Amniotic epithelial cell (primary cell): ENCODE measurements at places on chromosomes 12 and 14.

- no peak for DNase-seq
These were observed 36.0 kb downstream of the SPTLC2 start for GRCh38 chr14:77580477-77580876.

DNA sequence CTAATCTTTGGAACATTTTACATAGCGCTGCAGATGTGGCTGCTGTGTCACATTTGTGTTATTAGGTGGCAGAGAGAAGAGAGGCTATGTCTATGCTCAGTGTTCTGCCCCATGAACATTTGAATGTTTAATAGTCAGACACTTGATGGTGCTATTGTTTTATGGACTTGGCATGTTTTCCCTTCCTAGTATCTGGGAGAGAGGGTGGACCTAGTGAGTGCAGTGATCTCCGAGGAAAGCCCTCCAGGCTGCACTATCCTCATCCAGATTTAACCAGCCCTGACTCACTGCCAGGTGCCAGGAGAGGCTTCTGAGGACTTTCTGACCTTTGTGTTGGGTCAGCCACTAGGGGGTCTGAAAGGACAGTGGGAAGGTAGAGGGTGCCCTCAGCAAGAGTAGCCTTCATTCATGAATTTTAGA is 24.3 kb downstream of the ZFC3H1 start:
- peak; percentile 15 for DNase-seq

DNA sequence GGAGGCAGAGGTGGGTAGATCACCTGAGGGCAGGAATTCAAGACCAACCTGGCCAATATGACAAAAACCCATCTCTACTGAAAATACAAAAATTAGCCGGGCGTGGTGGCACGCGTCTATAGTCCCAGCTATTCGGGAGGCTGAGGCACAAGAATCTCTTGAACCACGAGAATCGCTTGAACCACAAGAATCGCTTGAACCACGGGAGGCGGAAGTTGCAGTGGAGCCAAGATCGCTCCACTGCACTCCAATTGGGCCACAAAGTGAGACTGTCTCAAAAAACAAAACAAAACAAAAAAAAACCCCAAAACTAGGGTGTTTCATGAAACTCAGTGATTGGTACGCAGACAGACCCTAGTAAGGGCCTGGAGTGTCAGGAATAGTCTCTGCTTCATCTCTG is 6.4 kb upstream of the ARF6 start:
- no peak for DNase-seq

DNA sequence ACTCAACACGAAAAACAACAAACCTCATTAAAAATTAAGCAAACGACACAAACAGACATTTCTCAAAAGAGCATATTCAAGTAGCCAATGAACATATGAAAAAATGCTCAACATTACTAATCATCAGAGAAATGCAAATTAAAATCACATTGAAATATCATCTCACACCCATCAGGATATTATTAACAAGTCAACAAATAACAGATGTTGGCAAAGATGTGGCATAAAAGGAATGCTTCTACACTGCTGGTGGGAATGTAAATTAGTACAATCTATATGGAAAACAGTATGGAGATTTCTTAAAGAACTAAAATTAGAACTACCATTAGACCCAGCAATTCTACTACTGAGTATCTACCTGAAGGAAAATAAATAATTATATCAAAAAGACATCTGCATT is 182.2 kb downstream of the KITLG start:
- DNase-seq: no peak

DNA sequence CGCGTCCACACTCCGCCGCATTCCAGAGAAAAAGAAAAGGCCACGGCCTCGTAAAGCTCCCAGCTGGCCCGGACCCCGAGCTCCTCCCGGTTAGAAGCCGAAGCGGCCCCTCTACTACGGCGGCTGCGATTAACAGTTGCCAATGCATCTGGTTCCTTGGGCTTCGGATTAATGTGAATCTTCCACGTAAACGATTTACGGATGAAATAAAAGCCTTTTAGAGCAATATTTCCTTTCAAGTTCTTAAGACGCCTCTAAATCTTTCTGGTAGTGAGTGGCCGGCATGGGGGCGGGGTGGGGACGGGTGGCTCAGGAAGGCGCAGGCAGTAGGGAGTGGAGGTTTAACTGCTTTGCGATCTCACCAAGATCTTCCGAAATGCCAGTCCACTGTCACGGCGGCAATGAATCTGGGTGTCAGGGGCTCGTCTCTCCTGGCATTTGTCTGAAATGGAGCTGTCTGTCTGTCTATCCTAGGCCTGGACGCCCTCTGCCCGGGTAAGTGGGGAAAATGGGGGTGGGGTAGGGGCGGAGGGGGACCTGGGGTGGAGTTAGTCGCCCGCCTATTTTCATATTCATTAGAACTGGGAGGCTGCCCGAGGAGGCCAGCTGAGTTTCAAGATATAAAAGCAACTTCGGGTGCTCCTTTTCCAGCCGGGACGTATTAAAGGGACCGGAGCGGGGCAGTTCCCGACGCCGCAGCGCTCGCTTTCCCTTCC is 413 bp upstream of the ALX1 start:
- DNase-seq: no peak

DNA sequence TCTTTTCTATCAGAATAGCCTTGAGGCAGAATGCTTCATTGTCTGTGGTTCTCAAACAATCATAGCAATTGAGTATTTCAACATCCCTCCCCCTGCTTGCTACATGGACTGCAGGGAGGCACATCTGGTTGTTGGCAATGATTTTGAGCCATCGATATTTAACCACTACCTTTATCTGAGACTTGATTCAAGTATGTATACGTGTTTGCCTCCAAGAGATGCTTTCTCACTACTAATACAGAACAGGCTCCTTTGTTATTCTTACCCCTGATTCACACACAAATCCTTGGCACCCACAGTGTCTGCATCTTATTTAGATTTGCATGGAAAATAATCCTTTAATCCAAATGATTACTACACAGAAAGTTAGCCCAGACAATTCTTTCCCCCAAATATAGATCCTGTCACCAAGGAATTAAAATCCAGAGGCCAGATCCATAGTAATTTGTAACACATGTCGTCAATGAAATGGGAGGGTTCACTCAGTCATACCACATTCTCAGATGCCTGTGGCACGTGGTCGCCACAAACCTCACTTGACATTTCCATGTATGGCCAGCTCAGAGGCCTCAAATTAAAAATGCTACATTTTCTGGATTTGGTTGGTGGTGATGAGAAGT is 199.3 kb downstream of the ITPR2 start:
- peak; percentile 70 for DNase-seq

DNA sequence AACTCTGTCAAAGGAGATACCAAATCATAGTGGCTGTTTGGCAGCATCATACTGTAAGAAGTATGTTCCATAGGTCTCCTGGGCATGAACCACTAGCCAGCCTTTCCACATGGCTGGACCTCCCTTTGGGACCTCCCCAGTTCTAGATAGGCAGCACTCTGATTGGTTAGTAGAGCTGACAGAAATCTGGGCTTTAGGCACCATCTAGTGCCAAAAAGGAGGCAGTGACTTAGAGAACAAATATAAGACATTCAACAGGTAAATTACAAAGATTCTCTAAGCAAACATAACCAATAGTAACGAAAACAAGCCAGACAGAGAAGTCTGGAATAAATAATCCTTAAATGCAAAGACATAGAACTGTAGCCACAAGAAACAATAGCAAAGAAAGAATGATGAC is 148.0 kb upstream of the PDE3A start:
- peak; percentile 69 for DNase-seq

- peak; percentile 99 for DNase-seq
These were observed 173.5 kb upstream of the KRR1 start for GRCh38 chr12:75684678-75685616.

- no peak for DNase-seq
These were observed 11.3 kb downstream of the GALNT9 start for GRCh38 chr12:132318135-132318534.

DNA sequence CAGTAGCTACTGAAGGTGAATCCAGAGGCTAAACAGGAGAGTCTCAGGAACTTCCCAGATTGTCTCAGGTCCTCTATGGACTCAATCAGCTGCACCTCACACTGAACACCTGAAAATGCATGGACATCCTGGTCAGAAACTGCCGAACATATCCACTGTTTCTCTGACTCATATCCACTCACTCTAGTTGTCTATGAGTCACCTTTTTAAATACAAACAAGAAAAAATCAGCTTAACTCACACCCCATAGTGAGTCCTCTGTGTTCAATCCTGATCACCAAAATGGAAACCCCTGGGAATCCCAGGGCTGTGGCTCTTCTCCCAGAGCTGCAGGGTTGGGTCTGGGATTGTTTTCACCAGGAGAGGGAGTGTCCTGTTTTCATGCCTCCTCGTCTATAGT is 556.7 kb downstream of the TMEM121 start:
- no peak for DNase-seq

- DNase-seq: no peak
These were observed 329.4 kb upstream of the SOX5 start for GRCh38 chr12:24278832-24279231.

GRCh38 chr12:7645395-7646177 is 20.1 kb downstream of the APOBEC1 start:
- peak; percentile 20 for DNase-seq

DNA sequence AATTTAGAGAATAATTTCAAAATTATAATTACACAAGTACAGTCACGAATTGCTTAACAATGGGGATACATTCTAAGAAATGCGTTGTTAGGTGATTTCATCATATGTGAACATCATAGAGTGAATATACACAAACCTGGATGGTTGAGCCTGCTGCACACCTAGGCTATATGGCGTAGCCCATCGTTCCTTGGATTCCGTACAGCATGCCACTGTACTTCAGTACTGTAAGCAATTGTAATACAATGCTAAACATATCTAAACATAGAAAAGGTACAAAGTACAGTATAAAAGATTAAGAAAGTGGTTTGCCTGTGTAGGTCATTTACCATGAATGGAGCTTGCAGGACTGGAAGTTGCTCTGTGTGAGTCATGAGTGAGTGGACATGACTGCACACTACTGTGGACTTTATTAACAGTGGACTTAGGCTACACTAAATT is 286.2 kb downstream of the CACNA1C start:
- peak; percentile 88 for DNase-seq
